ENCODE measurements at places on chromosomes 13 and 19. TPM values are rescaled to one million over a fixed set of nuclear protein-coding genes. Genes with fewer than 3 reads are reported as not detected.
A peak's percentile ranks its signal among the peaks of the same experiment; 100 is the strongest.

The BCAM gene
- not detected for total RNA-seq

The PRR12 gene
- 44.6 TPM for total RNA-seq

The COG6 gene
- total RNA-seq = 25.7 TPM

GRCh38 chr13:39920613-39921012, 265.2 kb downstream of the COG6 start:
- no peak overlapping the region for H3K27ac ChIP-seq
- no peaks in the 10 kb centered on the region for H3K27me3 ChIP-seq
- no peaks in the 10 kb centered on the region for H3K4me1 ChIP-seq
- no peak overlapping the region for H3K4me3 ChIP-seq

DNA sequence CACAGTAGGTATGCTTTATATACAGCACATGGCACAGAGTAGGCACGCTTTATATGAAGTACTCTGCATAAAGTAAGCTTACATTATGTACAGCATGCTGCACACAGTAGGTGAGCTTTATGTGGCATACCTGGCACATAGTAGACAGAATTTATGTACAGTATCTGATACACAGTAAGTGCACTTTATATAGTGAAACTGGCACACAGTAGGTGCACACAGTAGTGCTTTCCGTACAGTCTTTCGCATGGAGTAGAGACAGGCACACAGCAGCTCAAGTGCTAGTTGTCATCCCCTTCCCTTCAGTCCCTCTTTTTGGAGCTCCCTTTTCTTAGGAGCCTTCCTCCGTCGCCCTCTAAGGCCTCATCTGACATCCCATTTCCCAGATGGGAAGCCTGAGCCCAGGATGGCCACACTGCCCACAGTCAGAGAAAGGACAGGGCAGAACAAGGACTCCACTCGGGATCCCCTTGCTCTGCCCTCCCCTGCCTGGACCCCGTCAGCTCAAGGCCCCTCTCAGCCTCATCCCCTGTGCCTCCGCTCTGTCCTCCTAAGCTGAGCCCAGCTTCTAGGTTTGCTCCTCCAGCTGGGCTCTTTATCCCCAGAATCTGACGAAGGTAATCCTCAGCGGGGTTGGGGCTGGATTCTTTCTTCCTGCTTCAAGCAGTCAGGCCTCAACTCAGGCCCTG, 852 bp upstream of the CYP4F12 start:
- H3K36me3 ChIP-seq = no peaks in the 10 kb centered on the region
- H3K27me3 ChIP-seq = no peaks in the 10 kb centered on the region
- no peak for DNase-seq
- H3K27ac ChIP-seq = peak overlapping the region; percentile 85
- H3K4me3 ChIP-seq = no peak overlapping the region

The TTC9B gene
- not detected for total RNA-seq

DNA sequence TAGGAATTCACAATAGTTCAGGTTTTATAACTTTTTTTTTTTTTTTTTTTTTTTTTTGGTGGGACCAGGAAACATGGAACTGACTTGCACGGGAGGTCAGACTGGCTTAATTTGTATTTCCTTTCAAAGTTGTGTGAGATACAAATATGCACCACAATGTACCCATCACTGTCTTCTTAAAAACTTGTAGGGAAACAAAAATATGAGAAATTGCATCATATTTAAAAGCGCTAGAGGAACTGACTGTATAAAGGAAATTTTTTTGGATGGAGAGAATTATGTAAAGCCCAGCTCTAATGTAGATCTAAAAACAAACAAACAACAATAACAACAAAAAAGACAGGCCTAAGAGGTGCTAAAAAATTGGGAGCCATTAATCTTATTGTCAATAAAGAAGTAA, 246.5 kb downstream of the DCT start:
- no peak overlapping the region for H3K4me3 ChIP-seq
- H3K27ac ChIP-seq = no peak overlapping the region
- no peaks in the 10 kb centered on the region for H3K27me3 ChIP-seq
- no peak for DNase-seq
- H3K36me3 ChIP-seq = no peaks in the 10 kb centered on the region
- peaks cover 12% of the 10 kb centered on the region for H3K4me1 ChIP-seq

- DNase-seq = no peak
- H3K4me1 ChIP-seq = no peaks in the 10 kb centered on the region
- peaks cover 45% of the 10 kb centered on the region for H3K27me3 ChIP-seq
- H3K4me3 ChIP-seq = no peak overlapping the region
Measured at GRCh38 chr13:51244637-51245405, 22.6 kb downstream of the FAM124A start.

The TNFSF13B gene
- 9.7 TPM for total RNA-seq

GRCh38 chr19:6260912-6261650, 18.7 kb downstream of the MLLT1 start:
- DNase-seq = no peak
- peaks cover 27% of the 10 kb centered on the region for H3K4me1 ChIP-seq
- no peaks in the 10 kb centered on the region for H3K27me3 ChIP-seq

GRCh38 chr19:14505488-14506239, 9.7 kb upstream of the GIPC1 start:
- no peaks in the 10 kb centered on the region for H3K27me3 ChIP-seq
- H3K4me1 ChIP-seq = peaks cover 43% of the 10 kb centered on the region
- peak; percentile 63 for DNase-seq
- H3K27ac ChIP-seq = peak overlapping the region; percentile 98
- no peaks in the 10 kb centered on the region for H3K36me3 ChIP-seq

DNA sequence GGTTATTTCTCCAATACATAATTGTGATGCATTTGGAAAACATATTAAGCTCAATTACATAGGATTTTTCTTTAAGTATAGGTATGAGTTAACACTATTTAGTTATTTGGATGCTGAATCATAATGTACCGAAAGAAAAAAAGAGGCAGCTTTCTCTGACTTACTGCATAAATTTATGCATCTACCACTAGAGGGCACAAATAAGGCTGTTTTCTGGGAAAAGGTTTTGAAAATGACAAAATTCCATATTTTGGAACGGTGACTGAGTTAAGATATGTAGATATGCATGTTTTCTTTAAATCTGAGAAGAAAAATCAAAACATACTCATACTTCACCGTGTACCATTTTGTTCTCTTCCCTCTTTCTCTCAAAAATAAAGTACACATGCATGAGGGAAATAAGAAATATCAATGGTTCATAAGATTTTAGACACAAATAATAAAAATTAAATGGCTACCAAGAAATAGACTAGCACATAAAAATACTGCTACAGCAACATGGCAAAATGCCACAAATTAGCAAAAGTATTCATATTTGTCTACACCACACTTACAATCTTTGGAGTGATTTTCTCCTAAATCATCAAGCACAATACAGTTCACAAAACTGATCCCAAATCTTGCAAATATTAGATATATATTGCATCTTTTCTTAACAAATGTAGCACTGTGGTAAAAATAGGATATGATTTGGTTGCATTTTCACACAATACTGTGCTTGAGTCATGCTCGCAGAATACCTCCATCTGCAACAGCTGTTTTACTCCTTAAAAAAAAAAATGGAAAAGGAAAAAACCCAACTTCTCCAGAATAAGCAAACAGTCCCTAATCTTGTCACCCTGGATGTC, 260.0 kb downstream of the FGF14 start:
- H3K4me1 ChIP-seq = no peaks in the 10 kb centered on the region
- no peaks in the 10 kb centered on the region for H3K36me3 ChIP-seq
- H3K27ac ChIP-seq = no peak overlapping the region
- no peaks in the 10 kb centered on the region for H3K27me3 ChIP-seq
- H3K4me3 ChIP-seq = no peak overlapping the region

DNA sequence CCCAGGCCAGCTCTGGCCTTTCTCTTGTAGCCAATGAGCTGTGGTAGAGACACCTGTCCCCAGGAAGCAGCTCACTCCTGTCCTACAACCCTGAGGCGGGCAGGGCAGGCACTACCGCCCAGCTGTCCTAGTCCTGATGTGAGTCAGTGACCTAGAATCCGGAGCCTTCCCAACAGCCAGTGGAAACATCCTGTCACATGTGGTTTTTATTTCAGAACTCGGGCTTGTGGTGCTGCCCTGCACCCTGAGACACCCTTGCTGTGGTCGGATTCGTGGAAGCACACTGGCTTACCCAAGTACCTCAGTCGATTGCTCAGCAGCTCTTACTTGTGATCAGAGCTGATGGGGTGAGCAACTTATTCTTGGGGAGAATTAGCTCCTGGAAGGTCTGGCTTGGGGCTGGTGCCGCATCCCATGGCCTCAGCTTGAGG, 83.6 kb upstream of the ARHGEF7 start:
- H3K4me3 ChIP-seq = peak overlapping the region; percentile 53
- peaks cover 17% of the 10 kb centered on the region for H3K4me1 ChIP-seq
- H3K27ac ChIP-seq = no peak overlapping the region
- H3K27me3 ChIP-seq = peaks cover 15% of the 10 kb centered on the region

- no peak overlapping the region for H3K27ac ChIP-seq
- peaks cover 8% of the 10 kb centered on the region for H3K4me1 ChIP-seq
- DNase-seq = no peak
- no peaks in the 10 kb centered on the region for H3K36me3 ChIP-seq
Measured at GRCh38 chr13:73090823-73091187, 32.0 kb downstream of the KLF5 start.

- DNase-seq = no peak
- no peak overlapping the region for H3K4me3 ChIP-seq
- H3K27ac ChIP-seq = no peak overlapping the region
- H3K4me1 ChIP-seq = peaks cover 3% of the 10 kb centered on the region
- peaks cover 32% of the 10 kb centered on the region for H3K27me3 ChIP-seq
Measured at GRCh38 chr13:20241593-20241992, 9.5 kb upstream of the GJB6 start.

- peaks cover 11% of the 10 kb centered on the region for H3K27me3 ChIP-seq
- H3K4me1 ChIP-seq = no peaks in the 10 kb centered on the region
- DNase-seq = no peak
- H3K36me3 ChIP-seq = peaks cover 2% of the 10 kb centered on the region
Measured at GRCh38 chr13:42762917-42763316, 18.5 kb upstream of the FAM216B start.

DNA sequence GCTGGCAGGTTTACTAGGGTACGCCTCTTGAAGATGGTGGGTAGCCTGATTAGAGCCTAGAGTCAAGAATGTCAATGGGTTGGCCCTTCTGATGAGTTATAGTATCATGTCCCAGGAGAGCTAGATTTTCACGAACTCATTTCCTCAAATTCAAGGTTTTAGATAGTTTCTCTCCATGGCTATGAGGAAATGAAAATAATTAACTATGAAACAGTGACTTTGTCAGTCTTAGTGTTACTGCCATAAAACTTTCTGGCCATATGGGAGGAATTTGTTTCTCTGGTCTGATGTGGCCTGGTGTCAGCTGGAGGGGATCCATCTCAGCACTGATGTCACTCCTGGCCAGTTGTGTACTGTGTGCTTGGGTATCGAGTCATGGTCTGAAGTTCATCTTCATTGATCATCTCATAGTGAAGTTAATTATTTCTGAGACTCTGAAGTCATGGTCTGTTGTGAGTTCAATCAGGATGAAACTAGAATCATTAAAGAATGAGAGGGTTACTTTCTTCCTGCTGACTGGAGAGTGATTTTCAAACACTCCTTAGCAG, 49.4 kb upstream of the TNFSF11 start:
- no peaks in the 10 kb centered on the region for H3K36me3 ChIP-seq
- no peak overlapping the region for H3K4me3 ChIP-seq

DNA sequence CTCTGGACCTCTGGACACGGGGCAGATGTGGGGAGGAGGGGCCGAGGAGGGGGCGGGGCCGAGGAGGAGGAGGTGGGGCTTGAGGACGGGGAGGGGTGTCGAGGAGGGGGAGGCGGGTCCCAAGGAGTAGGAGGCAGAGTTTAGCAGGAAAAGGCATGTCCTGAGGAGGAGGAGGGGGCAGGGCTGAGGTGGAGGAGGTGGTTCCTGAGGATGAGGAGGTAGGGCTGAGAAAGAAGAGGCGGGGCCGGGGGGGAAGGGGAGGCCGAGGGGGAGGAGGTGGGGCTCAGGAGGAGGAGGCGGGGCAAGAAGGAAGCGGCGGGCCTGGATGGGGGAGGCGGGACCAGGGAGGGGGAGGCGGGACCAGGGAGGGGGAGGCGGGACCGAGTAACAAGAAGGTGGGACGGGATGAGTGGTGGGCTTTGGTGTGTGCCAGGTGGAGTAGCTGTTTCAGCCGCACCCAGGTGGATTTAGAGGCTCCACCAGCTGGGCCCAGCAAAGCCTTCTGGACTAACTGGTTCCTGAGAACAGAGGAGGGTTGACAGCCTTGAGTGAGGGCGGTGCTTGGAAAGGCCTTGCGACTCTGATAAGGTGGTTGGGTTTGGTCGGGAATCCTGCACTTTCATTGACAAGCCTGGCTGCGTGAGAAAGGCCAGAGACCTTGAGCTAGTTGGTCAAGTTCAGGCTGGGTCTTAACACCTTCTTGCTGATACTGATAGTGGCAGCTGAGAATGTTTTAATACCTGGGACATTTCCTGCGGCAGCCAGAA, 7.7 kb downstream of the TECR start:
- peaks cover 11% of the 10 kb centered on the region for H3K4me1 ChIP-seq
- H3K27ac ChIP-seq = peak overlapping the region; percentile 19
- DNase-seq = no peak
- H3K36me3 ChIP-seq = no peaks in the 10 kb centered on the region

- no peaks in the 10 kb centered on the region for H3K27me3 ChIP-seq
- peaks cover 16% of the 10 kb centered on the region for H3K4me1 ChIP-seq
- H3K4me3 ChIP-seq = no peak overlapping the region
- peak; percentile 58 for DNase-seq
- H3K27ac ChIP-seq = no peak overlapping the region
Measured at GRCh38 chr19:48513289-48514122, 1.9 kb upstream of the LMTK3 start.
